ENCODE measurements at places on chromosomes 3 and 15.

- no peak for DNase-seq
Measured at GRCh38 chr15:63070681-63071129, 28.2 kb downstream of the TPM1 start.

- DNase-seq, result no peak
Measured at GRCh38 chr3:48247401-48247811, 6.5 kb downstream of the ZNF589 start.

DNA sequence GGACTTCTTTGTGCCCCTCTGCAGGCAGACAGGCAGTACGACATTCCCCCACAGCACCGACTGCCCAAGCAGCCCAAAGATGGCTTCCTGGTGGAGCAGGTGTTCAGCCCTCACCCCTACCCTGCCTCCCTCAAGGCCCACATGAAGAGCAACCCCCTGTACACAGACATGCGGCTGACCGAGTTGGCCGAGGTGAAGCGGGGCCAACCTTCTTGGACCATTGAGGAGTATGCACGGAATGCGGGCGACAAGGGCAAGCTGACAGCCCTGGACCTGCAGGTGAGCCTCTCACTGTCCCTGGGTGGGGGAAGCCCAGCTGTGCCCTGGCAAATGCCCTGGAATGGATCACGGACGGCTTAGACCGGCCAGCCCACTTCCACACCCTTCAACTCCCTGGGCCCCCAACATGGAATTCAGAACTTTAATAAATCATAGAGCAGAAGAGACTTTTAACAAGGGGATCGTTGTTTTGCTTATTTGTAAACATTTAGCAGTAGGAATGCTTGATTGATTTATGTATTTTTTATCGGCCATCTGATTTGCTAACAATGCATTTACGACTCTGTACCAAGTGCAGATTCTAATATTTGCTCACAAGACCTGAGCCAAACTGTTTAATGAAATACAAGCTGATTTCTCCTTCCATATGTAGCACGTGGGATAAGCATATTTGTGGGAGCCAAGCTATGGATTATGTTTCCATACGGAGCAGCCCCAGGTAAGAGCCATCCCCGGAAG, 31.1 kb downstream of the MINAR1 start:
- no peak for DNase-seq

DNA sequence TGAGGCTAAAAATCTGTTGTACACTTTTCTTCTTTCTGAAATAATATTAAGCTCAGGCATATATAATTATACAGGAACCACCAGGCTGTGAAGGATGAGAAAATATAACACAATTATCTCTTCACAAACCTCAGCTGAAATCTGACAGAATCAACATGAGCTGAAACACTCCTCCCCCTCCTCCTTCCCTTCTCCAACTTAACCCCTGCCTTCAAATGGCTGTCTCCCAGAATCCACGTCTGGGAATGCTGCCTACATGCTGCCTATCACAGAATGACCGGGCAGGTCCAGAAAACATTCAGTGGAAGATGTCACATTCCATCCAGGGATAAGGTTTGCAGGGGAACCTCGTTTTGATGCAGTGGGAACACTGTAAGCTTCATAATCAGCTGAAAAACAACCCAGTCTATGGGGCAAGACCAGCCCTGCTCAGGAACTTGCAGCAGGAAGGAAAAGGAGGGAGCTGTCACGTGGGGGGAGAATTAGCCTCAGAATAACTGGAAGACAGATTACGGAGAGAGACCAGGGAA, 44.0 kb upstream of the SEMA6D start:
- DNase-seq, result no peak

- no peak for DNase-seq
Measured at GRCh38 chr15:24943361-24943760, 11.4 kb upstream of the SNRPN start.

DNA sequence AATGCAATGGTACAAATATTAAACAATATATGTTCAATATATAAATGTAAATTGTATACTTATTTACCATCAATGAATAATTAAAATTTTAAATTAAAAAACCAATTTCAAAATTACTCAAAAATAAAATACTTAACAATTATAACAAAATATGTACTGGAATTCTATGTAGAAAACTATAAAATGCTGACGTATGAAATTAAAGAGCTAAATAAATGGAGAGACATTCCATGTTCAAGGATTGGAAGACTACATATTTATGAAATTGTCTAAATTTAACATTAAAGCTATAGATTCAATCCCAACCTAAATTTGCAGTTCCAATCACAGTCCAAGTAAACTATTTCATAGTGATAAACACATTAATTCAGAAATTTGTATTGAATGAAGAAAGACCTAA, 1522.4 kb downstream of the SI start:
- DNase-seq, result no peak

DNA sequence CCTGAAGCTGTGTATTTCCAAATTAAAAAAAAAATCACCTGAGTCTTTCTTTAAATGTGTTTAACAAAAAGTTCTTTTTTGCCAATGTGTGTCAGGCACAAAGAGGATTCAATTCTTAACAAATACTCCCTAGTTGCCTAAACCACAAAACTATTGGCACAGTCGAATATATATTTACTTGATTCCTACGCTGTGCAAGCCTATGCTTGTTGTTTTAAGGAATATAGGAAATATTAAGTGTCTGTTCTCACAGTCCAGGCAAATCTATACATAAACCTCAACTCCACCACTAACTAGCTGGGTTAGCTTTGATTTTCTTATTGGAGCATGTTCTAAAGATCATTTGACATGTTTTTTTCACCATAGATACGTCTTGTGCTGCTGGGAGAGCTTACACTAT, 571.0 kb downstream of the PYDC2 start:
- no peak for DNase-seq

GRCh38 chr3:106381286-106381938, 512.6 kb upstream of the CBLB start:
- no peak for DNase-seq

DNA sequence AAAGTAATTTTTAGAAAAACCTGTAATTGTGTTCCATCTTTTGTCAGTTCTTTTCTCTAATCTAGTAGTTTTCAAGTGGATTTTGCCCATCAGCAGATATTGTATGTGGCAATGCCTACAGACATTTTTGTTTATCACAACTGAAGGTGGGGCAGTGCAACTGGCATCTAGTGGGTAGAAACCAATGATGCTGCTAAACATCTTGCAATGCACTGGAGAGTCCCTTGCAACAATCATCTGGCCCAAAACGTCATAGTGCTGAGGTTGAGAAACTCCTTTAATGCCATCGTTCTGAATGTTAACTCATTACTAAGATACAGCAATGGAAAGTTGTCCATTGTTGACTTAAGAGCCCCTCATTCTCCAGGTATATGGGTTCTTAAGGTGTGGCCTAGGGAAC, 80.1 kb downstream of the BTD start:
- no peak for DNase-seq

- no peak for DNase-seq
Measured at GRCh38 chr15:50925281-50925680, 16.8 kb downstream of the AP4E1 start.

DNA sequence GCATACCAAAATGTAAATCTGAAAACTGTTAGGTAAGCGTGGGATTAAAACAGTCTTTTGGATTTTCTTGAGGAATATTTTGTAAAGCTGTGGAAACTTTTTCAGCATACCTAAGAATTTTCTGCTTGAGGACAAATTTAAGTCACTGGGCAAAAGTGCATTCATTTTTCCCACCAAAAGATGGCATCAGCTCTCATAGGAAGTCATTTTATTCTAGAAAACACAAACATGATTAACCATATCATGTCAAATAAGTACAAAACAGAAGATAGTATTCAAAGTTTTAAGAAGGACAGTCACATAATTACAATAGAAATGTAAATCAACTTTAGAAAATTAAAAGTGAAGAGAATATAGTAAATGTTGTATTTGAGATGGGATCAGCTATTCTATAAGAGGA, 63.5 kb downstream of the SLC49A4 start:
- no peak for DNase-seq

- DNase-seq, result no peak
Measured at GRCh38 chr3:102826636-102827035, 391.8 kb downstream of the ZPLD1 start.

GRCh38 chr3:14534516-14535191, 5.5 kb downstream of the GRIP2 start:
- DNase-seq, result no peak

- DNase-seq, result no peak
Measured at GRCh38 chr15:28876131-28876844, 9.5 kb upstream of the APBA2 start.

DNA sequence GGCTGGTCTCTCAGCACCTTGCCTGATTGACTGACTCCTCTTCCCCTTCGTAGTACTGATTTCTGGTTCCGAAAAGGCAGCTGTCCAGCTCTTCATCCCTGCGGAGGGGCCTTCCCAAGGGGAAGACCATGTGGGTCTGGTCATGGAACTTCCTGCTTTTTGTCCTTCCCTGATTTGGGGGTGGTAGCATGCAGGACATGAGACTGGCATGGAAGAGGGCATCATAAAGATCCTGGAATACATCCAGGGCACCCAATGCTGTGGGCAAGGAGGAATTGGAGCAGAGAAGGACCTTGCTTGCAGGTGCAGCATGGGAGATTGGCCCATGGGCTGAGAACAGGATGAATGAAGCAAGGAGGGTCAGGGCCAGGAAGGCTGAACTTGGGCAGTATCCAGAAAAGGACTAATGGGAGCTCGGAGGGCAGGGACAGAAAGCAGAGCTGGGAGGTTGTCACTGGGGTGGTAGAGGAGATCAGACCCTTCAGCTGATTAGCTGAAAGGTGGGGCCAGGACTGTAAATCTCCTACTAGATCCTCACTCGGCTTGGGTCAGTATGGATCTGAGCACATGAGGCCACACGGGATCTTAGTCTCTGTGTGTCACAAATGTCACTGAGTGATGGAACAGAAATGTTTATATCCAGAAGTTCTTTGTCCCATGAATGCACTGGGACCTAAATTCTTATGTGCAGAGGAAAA, 59.5 kb downstream of the AMOTL2 start:
- no peak for DNase-seq

DNA sequence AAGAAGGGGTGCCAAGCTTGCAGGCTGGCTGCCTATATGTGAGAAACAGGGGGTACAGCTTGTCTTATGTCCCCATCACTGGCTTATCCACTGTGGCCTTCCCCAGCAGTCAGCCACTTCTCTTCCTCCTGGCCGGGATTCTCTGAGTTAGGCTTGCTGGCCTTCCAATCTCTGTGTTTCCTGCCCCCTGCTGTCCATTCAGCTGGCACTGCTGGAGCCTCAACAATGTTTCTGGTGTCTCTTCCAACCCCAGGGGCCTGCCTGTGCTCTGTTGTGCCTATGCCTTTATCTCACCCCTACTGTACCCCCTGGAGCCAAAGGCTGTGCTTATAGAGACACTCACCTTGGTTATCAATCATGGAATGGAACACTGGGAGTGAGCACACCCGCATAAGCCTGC, 36.5 kb downstream of the ANAPC13 start:
- peak; percentile 25 for DNase-seq

DNA sequence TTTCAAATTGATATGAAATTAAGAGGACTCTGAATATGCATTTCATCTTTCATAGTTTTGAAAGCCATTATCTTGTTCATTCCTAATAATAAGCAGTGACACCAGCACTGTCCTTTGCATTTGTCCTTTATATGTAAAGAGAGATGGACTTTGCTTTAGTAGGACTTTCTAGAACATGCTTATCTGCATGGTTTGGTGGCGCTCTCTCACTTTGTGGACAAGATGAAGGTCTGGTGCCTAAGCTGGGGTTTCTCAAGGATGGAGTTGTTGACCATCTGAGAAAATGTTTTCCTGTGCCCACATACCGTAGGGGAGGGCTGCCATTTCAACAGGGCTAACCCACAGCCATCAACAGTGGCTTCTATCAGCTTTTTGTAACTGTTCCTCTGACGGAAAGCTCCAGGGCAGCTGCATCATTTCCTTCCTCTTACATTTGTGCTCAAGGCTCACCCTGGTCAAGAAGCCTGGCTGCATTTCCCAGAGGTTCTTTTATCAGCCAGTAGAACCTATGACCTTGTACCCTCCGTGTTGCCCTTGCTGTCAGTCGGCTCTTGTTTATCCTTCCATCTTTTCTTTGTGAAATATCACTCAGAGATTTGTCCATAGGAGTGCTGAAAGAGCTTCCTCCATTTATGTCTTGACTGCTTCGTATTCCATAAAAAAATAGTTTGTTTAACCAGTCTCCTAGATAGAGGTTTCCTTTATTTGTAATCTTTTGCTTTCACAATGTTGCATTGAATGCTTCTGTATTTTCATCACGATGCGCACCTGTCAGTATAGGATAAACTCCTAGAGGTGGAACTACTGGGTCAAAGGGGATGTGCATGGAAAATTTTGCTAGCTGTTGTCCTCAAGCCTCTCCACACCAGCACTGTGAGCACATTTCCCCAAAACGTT, 44.6 kb downstream of the ABHD2 start:
- DNase-seq, result no peak

DNA sequence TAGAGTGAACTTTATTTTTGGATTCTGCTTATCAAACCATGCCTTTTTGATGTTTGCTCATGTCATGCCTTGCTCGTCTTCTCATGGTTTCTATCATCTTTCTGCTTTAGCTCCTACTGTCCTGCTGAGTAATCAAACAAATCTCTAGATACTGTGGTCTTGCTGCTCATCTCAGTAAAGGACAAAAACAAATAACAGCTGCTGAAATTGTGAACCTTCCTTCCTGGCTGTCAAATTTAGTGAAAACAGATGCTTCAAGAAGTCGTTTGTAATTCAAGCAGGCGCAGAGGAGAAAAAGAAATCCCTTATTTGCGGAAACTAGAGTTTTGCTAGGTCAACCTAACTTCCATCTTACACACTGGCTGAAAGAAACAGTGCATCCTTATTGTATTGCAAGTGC, 616.1 kb upstream of the ALCAM start:
- DNase-seq, result no peak

DNA sequence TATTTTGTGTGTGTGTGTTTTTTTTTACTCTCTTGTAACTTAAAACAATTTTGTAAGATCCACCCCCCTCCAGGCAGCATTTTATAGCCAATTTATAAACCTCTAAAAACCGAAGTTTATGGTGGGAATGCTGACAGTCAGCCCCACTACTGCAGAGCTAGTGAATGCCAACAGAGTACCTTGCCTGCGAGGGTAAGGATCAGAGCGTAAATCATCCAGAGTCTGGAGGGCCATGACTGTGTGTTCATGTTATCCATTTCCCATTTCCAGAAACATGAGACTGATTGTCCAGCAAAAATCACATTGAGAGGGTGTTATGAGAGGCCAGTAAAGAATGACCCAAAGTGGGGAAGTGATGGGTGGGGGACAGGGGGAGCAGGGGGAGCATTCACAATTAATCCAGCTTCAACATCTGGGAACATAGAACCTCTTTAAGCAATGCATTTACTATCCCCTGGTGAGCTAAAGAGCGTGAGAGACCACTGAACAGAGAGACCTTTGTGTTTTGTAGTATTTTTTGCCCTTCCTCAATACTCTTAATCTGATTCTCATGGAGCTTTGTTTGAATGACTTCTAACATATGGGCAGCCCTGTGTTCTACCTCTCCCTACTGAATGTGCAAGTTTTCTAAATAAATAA, 464.5 kb downstream of the RBMS3 start:
- DNase-seq, result no peak

- peak; percentile 77 for DNase-seq
Measured at GRCh38 chr3:151156618-151157216, 46.3 kb downstream of the GPR171 start.

DNA sequence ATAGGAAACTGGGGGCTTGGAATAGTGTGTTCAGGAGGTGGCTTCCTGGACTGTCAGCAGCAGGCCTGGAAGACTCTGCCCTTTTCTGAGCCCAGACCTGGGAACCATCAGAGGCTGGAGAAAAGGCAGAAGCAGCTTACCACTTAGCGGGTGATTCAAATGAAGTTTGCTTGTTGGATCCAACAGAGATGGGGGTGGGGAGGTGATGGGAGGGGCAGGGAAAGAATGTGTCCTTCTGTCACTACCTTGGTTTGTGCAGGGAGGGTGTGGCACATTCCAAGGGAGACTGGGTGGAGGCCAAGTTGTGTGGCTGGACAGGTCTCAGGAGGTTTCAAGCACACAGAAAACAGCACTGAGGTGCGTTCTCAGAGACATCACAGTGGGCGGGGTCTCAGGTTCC, 58.8 kb downstream of the TRAK1 start:
- no peak for DNase-seq
